ENCODE measurements at places on chromosomes 3 and 15.

- no peak for DNase-seq
Measured at GRCh38 chr3:27326202-27326601, 43.0 kb downstream of the NEK10 start.

DNA sequence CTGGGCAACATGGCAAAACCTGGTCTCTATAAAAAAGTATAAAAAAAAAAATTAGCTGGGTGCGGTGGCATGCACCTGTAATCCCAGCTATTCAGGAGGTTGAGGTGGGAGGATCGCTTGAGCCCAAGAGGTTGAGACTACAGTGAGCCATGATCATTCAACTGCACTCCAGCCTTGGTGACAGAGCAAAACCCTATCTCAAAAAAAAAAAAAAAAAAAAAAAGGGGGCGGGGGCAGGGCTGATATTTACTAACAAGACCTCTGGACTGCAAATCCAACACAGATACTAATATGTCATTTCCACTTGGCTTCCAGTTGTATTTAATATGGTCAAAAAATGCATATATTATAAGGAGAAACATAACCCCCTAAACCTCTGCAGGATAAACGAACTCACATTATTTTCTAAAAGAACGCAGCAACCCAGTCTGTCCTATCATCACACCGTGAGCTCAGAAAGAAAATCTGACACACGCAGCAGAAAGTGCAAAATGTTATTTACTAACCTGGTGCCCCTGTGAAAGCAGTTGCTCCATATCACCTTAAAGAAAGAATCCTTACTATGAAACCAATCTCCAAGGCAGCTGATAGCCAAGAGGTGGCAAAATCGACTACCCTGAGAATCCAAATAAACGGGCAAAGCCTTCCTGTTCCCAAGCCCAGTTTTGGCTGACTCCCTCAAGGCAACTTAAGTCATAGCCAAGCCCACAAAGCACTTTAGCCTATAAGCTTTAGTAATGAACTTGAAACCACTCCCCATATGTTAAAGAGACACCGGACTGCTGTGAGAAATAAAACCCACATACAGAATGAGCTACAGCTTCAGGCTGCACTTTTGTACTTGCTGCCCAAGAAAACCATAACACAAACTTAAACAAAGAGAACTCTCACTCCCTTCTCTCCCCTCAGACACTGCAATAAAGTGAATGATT is 39.3 kb downstream of the PLD1 start:
- no peak for DNase-seq

DNA sequence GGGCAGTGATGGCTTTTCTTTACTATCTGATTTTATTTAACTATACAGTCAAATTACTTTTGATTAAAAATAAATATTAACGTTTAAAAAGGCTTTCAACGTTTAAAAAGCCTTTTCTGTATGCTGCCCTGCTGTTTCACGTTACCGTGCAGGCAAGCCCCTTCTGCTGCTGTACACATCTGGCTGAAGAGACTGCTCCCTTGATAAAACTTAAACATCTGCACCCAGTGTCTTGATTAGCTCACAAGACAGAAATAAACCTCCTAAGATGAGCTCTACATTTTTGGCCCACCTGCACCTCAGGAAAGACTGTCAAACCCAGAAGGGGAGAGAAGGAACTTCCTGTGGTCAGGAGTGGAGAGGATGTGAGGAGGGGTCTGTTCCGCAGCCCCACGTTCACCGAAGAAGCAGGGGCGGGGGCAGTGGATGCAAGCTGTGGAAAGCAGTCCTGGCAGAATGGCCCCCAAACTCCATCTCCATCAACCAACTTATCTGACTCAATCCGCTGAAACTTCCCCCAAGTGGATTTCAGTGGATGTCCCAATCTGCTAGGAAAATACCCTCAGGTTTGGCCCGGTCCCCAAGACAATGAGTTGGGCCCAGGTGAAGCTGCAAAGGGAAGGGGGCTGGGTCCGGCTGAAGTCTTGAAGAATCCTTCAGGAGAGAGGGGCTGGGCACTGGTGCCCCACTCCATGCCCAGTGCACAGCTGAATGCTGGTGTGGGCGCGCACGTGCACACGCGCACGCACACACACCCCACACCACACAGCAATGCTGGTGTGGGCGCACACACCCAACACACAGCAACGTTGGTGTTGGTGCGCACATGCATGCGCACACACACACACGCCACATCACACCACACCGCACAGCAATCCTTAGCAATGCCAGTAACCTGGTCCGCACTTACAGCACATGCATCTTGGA is 88.6 kb downstream of the LRIG1 start:
- no peak for DNase-seq

- no peak for DNase-seq
Measured at GRCh38 chr15:96561593-96561992, 231.1 kb downstream of the NR2F2 start.

DNA sequence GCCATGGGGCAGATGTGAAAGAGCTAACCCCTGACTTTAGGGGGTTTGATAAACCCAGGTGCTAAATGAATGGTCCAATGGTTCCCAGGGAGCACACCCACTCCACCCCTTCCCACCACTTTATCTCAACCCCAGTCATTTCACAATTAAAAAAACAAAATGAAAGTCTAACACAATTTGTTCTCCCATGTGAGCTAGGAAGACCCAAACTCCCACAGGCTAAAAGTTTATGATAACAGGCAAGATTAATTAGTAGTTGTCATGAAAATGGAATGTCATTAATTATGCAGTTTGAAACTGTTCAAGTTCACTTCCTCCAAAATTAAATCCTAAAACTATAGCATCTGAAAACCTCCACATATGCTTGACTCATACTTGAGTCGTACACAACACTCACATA is 63.3 kb upstream of the TPM1 start:
- no peak for DNase-seq

DNA sequence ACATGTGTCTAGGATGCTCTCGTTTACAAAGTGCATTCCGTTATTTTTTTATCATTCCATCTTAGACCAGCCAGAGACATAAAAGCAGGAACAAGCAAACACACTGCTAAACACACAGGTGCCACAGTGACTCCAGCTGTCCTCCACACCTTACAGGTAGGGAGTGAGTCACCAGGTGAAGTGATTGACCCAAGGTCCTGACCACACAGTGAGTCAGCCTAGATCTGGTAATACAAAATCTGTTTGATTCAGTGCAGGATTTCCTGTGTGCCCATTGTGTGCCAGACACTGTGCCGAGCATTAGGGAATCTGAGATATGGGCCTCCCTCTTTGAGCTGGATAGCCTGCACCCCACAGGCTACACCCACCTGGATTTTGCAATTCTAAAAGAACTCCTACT is 16.7 kb upstream of the BFSP2 start:
- no peak for DNase-seq

DNA sequence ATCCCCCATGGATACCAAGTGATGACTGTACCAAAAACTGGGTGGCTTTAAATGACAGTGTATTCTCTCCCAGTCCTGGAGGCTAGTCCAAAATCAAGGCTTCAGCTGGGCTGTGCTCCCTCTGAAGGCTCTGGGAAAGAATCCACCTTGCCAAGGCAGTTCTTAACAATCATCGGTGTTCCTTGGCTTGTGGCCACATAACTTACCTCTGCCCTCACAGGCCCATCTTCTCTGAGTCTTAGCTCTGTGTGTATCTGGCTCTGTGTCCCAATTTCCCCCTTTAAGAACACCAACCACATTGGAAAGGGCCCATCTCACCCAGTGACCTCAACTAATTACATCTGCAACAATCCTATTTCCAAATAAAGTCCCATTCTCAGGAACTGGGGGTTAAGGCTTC is 503.0 kb upstream of the PROK2 start:
- DNase-seq = no peak

DNA sequence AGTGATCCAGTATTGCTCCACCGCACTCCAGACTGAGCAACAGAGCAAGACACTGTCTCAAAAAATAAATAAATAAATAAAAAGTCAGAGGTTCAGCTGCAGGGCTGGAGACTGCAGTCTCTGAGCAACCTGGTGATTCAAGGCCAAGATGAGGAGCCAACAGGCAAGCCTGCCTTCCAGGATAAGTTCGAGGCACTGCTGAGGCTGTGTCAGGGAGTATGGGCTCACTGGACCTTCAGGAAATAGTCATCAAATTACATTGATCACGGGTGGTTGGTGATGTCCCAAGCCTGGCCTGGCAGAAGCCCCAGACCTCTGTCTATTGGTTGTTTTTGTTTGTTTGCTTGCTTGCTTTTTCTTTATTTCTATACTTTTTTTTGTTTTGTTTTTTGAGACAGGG is 41.5 kb downstream of the IDH2 start:
- DNase-seq = no peak

- no peak for DNase-seq
Measured at GRCh38 chr3:175477651-175478224, 618.6 kb downstream of the NAALADL2 start.

GRCh38 chr3:185699927-185700326 is 113.8 kb downstream of the SENP2 start:
- DNase-seq = no peak

GRCh38 chr15:42060797-42061196 is 33.6 kb downstream of the PLA2G4D start:
- no peak for DNase-seq

- no peak for DNase-seq
Measured at GRCh38 chr3:187706971-187707370, 4.6 kb upstream of the RTP2 start.

DNA sequence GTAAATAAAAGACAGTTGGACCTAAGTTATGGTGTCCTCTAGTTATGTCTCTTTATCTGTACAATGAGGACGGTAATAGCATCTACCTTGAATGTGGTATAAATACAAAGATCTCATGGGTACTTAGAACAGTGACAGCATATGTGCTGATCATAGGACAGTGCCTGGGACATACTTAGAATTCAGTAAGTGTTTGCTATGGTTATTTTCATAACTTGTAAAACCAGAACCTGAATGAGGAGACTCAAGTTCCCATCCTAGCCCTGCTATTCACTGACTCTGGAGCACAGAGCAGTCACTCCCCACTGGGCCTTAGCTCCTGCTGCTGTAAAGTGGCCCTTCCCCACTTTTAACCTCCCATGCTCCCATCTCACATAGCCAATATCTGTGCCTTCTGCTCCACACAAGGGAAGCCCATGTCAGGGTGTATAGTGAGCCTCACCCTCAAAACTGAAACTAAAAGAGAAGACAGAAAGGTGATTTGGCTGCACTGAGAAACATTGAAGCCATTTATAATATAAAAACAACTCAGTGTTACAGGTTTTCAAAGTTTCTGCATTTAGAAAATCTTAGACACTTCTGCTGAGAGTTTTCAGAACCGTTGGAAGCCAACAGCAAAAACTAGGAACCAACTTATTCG is 225.4 kb upstream of the UBE2E2 start:
- DNase-seq = no peak

GRCh38 chr3:6551165-6551564 is 309.8 kb upstream of the GRM7 start:
- no peak for DNase-seq

- DNase-seq = no peak
Measured at GRCh38 chr3:32757618-32758374, 60.0 kb upstream of the TRIM71 start.

- no peak for DNase-seq
Measured at GRCh38 chr3:178056868-178057267, 479.4 kb upstream of the KCNMB2 start.

DNA sequence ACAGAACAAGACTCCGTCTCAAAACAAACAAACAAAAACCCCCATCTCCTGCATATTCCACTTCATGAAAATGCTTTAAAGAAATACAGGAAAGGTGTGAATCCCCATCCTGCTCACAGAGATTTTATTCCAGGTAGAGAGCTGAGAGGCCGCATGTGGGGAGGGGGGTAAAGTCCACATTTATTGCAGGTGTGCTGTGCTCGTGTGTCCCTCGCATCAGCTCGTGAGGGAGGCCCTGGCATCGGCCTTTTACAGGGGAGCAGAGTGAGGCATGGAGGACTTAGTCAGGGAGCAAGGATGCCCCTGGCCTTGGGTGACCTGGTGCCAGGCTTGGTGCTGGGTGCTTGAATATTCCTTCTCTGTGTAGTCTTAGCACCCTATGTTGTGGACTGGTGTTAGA is 413.5 kb upstream of the C2CD4B start:
- DNase-seq = no peak
